WTC11 (cell line): ENCODE measurements at places on chromosomes 4 and X. TPM values are rescaled to one million over a fixed set of nuclear protein-coding genes. Genes with fewer than 3 reads are reported as not detected.
A peak's percentile ranks its signal among the peaks of the same experiment; 100 is the strongest.

DNA sequence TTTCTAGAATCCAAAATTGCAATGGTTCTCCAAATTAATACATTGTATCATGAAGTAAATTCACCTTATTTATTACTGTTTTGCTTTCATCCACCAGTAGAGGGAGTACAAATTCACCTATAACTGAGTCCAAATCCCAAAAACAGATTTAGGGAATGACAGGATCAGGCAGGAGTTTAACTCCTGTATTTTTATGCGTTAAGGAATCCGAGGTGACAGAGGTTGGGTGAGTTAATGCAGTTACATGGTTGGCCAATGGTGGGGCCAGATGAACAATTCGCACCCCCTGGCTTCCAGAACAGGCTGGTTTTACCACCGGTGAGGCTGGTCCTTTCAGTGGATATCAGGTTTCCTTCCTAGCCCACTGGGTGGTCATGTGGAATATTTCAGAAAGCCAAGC lies 82.4 kb downstream of the MTNR1A start:
- peak; percentile 32 for DNase-seq

GRCh38 chr4:89114100-89114499 lies 2.8 kb downstream of the TIGD2 start:
- DNase-seq = no peak

- no peak for DNase-seq
Observed at GRCh38 chr4:147076179-147076578, 130.5 kb upstream of the TTC29 start.

DNA sequence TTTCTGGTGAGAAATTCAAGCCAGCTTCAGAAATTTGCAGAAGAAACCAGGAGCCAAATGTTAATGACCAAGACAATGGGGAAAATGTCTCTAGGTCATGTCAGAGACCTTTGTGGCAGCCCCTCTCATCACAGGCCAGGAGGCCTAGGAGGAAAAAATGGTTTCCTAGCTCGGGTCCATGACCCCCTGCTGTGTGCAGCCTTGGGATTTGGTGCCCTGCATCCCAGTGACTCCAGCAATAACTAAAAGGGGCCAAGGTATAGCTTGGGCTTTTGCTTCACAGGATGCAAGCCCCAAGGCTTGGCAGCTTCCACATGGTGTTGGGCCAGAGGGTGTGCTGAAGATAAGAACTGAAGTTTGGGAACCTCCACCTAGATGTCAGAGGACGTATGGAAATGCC lies 814.7 kb upstream of the SLIT2 start:
- no peak for DNase-seq

DNA sequence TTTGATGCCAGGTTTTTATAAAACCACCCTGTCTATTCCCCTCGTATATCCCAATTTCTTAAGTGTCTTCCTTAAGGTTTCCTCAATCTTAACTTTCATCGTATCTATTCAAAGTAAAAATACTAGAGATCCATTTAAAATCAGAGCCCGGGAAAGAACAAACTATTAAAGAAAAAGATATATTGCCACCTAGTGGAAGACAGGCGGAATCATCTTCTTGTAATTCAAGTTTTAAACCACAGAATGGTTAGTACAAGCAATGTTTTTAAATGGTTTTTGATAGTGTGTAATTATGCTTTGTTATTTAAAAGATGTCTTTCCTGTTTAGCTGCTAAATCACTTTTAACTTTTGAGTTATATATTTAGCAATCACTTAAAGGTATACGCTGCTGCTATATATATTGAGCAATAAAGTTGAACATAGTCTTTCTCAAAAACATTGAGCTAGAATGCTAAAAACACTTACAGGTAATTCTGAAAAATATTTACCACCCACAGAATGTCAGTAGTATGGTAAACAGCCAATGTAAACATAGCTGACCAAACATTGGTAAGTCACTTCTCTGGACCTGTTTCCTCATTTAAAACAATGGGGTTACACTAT lies 18.2 kb downstream of the PRDM8 start:
- DNase-seq = no peak

NEXMIF gene
- total RNA-seq = 0.57 to 0.94 TPM (median 0.66 TPM) in 3 replicates

MAGEB2 gene
- total RNA-seq = 0.21 to 0.35 TPM (median 0.23 TPM) in 3 replicates

- no peak for DNase-seq
Observed at GRCh38 chr4:123826896-123827295, 430.3 kb downstream of the SPRY1 start.

DNA sequence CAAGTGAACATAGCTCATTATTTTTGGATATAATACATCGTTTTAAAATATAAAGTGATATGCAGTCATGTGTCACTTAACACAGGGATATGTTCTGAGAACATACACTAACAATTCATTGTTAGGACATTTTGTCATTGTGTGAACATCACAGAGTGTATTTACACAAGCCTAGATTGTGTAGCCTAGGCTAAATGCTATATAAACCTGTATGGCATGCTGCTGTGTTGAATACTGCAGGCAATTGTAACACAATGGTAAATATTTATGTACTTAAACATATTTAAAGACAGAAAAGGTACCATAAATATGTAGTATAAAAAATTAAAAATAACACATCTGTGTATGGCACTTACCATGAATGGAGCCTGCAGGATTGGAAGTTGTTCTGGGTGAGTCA lies 44.9 kb upstream of the GPRIN3 start:
- DNase-seq = no peak

SHROOM4 gene
- 3.4 to 7.1 TPM (median 3.5 TPM) in 3 replicates for total RNA-seq

DNA sequence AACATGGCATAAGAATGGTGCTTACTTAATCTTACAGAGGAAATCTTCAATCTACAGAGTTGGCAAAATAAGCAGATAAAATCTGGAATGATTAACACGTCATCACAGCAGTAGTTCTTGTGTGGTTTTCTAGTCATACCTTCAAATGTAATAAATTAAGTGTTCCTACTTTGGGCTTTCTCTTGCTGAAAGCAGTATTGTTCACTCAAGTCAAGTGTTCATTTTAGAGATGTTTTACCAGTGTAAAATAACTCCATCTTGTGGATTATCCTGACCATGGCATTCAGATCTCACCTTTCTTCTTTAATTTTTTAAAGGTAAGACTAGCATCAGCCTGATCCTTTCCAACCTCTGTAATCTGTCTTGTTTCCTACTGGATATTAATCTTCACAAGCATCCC lies 72.9 kb downstream of the ADAMTS3 start:
- DNase-seq = no peak

IGSF1 gene
- 16.2 to 23.6 TPM (median 19.1 TPM) in 3 replicates for total RNA-seq

NXF2B gene
- 0.11 to 0.31 TPM (median 0.18 TPM) in 3 replicates for total RNA-seq

GRCh38 chr4:17966312-17966711 lies 55.2 kb downstream of the LCORL start:
- DNase-seq = no peak

DNA sequence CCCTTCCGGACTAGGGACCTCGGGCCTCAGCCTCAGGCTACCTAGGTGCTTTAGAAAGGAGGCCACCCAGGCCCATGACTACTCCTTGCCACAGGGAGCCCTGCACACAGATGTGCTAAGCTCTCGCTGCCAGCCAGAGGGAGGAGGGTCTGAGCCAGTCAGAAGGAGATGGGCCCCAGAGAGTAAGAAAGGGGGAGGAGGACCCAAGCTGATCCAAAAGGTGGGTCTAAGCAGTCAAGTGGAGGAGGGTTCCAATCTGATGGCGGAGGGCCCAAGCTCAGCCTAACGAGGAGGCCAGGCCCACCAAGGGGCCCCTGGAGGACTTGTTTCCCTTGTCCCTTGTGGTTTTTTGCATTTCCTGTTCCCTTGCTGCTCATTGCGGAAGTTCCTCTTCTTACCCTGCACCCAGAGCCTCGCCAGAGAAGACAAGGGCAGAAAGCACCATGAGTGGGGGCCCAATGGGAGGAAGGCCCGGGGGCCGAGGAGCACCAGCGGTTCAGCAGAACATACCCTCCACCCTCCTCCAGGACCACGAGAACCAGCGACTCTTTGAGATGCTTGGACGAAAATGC lies at the start of gene WAS:
WAS (plus strand) TSS at position 389 of the 572 bp plus-strand sequence; CDS start at position 444, 55 bp downstream.
- no peak for DNase-seq

DNA sequence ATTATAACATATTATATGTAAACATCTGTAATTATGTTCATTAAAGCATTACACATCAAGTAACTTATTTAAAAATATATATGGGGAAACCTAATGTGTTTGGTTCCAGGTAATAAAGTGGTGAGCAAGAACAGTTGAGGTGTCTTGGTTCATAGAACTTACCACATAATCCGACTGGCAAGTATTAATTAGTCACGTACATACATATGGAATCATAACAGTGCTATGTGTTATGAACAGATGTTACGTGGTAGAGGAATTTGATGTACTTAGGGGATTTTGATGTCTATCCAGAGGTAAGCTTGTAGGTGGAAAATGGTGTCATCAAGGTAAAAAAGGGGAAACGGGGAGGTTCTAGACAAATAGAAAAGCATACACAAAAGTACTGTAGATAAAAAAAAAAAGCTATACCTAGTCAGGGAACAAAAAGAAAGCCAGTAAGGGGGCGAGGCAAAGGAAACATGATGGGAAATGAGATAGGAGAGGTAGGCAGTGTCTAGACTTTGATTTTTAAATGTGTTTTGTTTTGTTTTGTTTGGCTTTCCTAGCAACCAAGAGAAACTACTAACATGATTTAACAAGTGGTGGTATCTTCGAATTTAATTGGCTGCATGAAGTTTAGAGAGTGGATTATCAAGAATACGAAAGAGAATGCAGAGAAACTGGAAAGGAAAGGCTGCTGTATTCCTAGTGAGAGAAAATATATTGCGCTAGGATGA lies 12.6 kb downstream of the DMD start:
- DNase-seq = no peak

- no peak for DNase-seq
Observed at GRCh38 chr4:189385098-189385497, 555.6 kb upstream of the FRG1 start.

IL15 gene
- total RNA-seq = 1.3 to 2.6 TPM (median 2.0 TPM) in 3 replicates

MAML3 gene
- 7.4 to 8.7 TPM (median 7.9 TPM) in 3 replicates for total RNA-seq

- DNase-seq = no peak
Observed at GRCh38 chrX:10901290-10901633, 209.9 kb upstream of the HCCS start.

- no peak for DNase-seq
Observed at GRCh38 chr4:106365613-106366012, 3.0 kb downstream of the GIMD1 start.

DNA sequence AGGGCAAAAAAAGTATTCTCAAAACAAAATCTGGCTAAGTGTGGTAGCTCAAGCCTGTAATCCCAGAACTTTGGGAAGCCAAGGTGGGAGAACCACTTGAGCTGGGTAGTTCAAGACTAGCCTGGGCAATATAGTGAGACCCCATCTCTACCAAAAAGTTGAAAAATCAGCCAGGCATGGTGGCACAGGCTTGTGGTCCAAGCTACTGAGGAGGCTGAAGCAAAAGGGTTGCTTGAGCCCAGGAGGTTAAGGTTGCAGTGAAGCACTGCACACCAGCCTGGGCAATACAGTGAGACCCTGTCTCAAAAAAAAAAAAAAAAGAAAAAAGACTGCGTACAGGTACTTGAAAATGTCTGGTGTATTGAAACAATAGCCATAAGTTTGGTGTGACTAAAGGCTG lies 1.7 kb upstream of the SDAD1 start:
- no peak for DNase-seq

DNA sequence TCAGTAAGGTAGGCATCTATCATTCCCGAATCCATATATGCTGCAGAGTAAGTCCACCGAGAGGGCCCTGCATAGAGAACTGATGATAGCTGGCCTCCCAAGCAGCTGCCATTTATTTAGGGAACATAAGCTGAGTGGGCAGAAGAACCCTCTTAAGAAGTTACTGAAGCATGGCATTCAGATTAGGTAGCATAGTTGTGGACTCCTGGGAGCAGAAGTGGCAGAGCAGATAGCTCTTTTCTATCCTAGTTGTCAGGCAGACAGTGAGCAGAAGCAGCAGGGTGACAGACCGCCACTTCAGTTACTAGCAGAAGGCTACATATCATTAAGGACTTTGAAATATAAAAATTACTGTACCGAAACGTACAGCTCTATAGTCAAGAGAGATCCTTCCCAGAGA lies 454.7 kb downstream of the PPP4R3C start:
- DNase-seq = no peak

GRCh38 chrX:4708970-4709760 lies 995.7 kb upstream of the PRKX start:
- DNase-seq = no peak

CDX4 gene
- 2.4 to 5.2 TPM (median 4.6 TPM) in 3 replicates for total RNA-seq

DNA sequence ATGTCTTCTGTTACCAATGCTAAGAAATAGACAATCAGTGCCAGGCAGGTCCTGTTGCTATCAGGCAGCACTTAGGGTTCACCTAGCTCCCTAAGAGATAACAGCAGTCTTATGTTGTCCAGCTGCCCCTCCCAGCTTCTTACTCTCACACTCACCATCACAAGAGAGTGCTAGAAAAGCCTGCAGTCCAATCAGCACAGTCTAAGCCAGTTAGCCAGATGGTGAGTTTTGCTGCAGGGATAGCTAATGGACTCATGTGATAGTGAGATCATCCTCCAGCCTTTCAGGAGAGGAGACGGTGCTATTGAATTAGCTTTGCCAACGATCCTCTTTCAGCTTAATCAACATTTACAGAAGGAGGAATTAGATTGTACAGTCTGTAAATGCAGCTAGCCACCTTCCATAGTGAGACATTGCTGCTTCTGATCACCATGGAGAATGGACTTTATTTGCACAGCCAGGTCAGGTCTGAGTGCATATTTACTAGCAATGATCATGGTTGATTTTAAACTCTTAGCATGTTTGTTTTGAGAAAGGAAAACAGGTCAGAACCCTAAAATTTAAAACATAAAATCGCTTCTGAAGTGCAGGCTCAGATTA lies 438.3 kb downstream of the CENPC start:
- no peak for DNase-seq

CCDC120 gene
- total RNA-seq = 13.0 to 15.2 TPM (median 14.4 TPM) in 3 replicates

- no peak for DNase-seq
Observed at GRCh38 chrX:42778096-42778495, at the start of gene PPP1R2C. Gene PPP1R2C, minus strand, starts transcription at chrX:42778163. Its CDS starts 84 bp downstream, at chrX:42778079.

DNA sequence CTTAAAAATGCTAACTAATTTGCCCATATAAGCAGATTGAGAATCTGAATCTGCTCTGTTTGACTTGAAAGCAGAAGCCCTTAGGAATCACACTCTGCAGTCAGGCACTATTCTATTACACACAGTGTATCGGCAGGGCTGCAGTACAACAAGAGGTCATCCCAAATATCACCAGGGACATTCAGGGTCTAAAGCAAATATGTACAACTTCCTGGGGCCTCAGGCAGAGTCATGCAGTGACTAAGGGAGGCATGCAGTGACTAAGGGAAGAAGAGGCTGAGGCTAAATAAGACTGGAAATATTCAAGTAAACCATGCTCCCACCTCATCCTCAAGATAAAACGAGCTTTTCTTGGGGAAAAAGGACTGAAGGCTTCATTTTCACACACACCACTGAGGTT lies 20.9 kb downstream of the MAPK10 start:
- no peak for DNase-seq

GRCh38 chr4:88828842-88829571 lies 131.4 kb upstream of the NAP1L5 start:
- DNase-seq = no peak

- DNase-seq = no peak
Observed at GRCh38 chr4:179353786-179354185, 1911.5 kb upstream of the AGA start.

- DNase-seq = no peak
Observed at GRCh38 chrX:130984782-130985181, 73.4 kb upstream of the ARHGAP36 start.

ZNF280C gene
- 11.8 to 15.0 TPM (median 12.1 TPM) in 3 replicates for total RNA-seq
